ENCODE measurements at places on chromosomes 11 and 22. TPM values are rescaled to one million over a fixed set of nuclear protein-coding genes. Genes with fewer than 3 reads are reported as not detected.
A peak's percentile ranks its signal among the peaks of the same experiment; 100 is the strongest.

DNA sequence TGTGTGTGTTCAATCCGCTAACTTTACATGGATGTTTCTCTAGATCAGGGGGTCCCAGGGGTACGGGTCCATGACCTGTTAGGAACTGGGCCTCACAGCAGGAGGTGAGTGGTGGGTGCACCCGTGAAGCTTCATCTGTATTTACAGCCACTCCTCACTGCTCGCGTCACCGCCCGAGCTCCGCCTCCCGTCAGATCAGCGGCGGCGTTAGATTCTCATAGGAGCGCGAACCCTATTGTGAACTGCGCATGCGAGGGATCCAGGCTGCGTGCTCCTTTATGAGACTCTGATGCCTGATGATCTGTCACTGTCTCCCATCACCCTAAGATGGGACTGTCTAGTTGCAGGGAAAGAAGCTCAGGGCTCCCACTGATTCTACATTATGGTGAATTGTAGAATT, 31.9 kb downstream of the MRGPRD start:
- DNase-seq: no peak

DNA sequence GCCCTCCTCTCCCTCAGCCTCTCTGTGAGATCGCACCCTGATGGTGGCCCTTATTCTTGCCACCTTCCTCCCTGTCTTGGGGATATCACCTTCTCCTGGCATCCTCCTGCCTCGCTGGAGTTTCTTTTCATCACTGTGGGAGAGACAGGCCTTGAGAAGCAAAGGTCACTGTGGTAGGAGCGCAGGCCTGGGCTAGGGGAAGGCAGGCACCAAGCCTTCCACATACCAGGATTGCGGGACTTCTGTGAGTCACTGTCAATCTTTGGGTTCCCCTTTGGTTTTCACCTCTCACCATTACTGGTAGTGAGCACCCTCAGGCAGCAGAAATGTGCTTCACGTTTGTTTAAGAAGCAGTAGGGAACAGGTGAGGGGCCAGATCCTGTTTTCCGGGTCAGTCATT, 31.2 kb upstream of the B3GAT1 start:
- DNase-seq: no peak

GRCh38 chr22:43967069-43967468, 11.8 kb downstream of the SAMM50 start:
- no peak for DNase-seq

FIBP gene
- 171 TPM for total RNA-seq

MMP12 gene
- total RNA-seq: not detected

- DNase-seq: peak; percentile 20
Measured at GRCh38 chr11:34104680-34105078, 750 bp upstream of the NAT10 start.

DNA sequence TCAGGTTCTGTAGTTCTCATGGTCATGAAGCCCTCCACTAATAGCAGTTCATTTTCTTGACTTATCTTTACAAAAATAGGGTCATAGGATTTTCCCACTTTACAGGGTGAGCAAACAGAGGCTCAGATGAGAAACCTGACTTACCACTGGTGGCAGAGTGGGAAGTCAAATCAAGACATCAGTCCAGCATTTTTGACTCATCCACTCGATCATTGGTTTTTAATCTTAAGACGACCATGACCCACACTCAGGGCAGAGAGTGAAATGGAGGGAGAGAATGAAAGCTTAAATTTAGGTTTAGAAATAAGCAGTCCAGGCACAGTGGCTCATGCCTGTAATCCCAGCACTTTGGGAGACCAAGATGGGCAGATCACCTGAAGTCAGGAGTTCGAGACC, 42.1 kb downstream of the RTL6 start:
- no peak for DNase-seq

DNA sequence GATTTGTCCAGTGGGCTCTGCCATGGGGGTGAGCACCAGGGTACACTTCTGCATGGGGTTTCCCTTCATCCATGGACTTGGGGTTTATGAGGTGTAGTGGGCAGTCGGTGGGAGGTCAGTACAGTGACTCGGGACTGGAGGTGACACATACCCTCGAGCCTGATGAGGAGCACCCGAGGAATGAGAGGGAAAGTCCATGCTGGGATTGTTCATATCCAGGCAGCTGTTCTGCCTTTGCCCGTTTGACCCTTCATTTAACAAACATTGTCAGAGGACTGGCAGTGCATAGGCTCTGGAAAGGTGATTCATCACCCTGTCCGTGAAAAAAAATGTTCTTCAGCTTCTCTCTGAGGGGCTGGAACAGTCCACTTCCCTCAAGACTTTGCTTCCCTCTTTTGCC, 2.7 kb downstream of the NAV2 start:
- DNase-seq: peak; percentile 99

DNA sequence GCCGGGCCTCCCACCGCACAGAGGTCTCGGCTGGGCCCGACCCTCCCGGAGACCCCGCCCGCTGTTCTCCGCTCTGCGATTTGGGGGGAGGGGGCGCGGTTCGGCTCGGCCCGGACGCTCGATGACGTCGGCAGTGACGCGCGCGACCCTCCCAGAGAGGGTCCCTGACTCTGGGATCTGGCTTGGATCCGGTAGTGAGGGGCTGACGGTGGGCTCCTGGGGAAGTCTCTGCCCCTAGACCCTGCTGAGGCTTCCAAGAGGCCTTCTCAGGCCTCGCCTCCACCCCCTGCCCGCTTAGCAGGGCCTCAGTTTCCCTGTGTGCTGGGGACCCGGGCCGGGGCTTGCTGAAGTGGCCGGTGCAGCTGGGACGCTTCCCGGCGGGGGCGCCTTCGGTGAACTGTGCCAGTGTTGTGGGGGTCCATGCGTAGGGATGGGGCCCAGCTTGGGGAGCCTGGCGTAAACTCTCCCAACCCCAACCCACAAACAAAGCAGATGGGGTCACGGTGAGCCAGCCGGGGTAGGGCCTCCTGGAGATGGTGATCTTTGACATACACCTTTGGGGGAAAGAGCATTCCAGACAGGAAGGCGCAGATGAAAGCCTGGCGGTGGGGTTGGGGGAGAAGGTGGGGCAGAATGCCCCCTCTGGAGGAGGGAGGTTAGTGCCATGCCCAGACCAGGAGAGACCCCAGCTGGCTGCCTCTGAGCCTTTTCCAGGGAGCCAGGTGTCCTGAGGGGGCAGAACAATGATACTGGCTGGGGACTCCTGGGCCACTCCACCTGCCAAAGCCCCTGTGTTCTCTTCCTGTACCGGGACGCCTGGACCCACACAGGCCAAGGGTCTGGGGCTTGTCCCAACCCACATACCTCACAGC, 1.0 kb downstream of the B4GALNT4 start:
- no peak for DNase-seq

GRCh38 chr22:30861131-30861530, 107.4 kb downstream of the MORC2 start:
- no peak for DNase-seq

PRR33 gene
- not detected for total RNA-seq

LRP4 gene
- 1.3 TPM for total RNA-seq

- DNase-seq: no peak
Measured at GRCh38 chr22:48071828-48072227, 1309.4 kb downstream of the TBC1D22A start.

GRCh38 chr22:36636916-36637315, 66.6 kb downstream of the CACNG2 start:
- no peak for DNase-seq

SMC1B gene
- total RNA-seq: not detected

CSF2RB gene
- total RNA-seq: not detected

GRCh38 chr11:128291835-128292234, 295.5 kb downstream of the ETS1 start:
- no peak for DNase-seq

Data from LHCN-M2 (cell line).